ENCODE measurements at places on chromosomes 7 and 10. TPM values are rescaled to one million over a fixed set of nuclear protein-coding genes. Genes with fewer than 3 reads are reported as not detected.

Gene TAS2R5
- total RNA-seq, result 5.1 TPM

Gene CAPZA2
- total RNA-seq, result 106 TPM

Gene NME8
- total RNA-seq, result 0.14 TPM

Gene GIMAP5
- total RNA-seq, result not detected

- DNase-seq, result no peak
Measured at GRCh38 chr7:25913598-25914224, 238.3 kb upstream of the NFE2L3 start.

DNA sequence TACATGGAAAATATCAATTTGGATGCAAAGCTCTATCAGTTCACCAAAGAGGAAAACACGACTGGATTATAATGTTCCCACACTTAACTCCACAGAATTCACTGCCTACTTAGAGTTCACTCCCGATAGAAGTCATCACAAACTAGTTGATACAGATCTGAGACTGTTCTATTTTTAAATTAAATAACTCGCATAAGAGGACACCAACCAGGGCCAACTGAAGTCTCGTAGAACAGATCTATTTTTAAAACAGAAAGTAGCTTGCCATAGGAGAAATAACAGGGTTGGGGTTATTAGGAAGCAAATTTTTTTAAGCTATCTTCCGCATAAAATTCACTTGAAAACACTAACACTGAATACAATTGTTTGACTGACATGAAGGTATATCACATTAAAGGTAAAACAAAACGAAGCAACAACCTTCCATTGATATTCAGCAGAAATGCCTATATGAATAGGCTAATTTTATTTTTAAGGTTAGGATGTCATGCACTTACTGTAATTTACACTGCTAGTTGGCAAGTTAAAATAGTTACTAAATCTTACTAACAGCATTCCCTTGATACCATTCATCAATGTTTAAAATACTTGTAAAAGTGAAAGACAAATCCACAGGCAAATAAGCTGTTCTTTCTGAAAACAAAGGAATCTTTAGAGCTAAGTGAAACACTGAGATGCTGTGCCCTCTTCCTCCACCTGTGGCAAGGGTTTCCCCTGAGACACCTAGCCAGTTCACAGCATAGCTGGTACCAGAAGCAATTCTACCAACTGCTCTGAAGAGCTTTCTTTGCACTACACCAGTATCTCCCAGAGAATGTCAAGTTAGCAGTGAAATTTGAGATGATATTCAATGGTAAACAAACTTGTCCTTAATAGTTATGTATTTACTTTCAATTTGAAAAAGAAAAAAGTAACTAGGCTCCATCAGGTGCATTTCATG, 186.7 kb upstream of the ANK3 start:
- peak; percentile 23 for DNase-seq

DNA sequence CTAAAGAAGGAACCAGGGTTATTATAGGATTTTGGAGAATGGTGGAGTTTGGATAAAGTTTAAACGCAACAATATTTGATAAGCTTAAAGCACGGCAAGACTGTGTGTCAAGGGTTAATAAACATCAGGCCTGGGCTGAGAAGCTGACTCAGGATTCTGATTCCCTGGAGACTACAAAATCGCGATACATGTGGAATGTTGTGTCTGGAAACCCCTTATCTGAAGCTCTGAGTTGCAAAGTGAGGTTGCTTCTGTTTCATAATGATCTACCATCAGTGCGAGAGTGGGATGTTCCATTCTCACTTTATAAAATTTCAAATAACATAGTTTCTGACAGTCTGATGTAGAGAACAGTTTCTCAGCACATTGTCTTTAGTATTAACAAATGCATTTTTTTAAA, 7.8 kb downstream of the C1GALT1 start:
- no peak for DNase-seq

Gene ZNF282
- total RNA-seq, result 34.3 TPM

Gene ALOX5
- total RNA-seq, result 5.7 TPM

DNA sequence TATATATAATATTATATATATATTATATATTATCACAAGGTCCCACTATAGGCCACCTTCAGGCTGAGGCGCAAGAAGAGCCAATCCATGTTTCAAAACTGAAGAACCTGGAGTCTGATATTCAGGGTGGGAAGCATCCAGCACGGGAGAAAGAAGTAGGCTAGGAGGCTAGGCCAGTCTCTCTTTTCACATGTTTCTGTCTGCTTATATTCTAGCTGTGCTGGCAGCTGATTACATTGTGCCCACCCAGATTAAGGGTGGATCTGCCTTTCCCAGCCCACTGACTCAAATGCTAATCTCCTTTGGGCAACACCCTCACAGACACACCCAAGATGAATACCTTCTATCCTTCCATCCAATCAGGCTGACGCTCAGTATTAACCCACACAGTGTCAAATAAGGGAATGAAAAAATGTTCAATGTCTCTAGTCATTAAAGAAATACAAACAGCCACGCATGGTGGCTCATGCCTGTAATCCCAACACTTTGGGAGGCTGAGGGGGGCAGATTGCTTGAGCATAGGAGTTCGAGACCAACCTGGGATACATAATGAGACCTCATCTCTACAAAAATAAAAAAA, 135.4 kb upstream of the PCBD1 start:
- no peak for DNase-seq

GRCh38 chr7:146948703-146949102, 832.1 kb downstream of the CNTNAP2 start:
- no peak for DNase-seq

Gene POM121C
- 44.0 TPM for total RNA-seq

Gene PFKP
- 120 TPM for total RNA-seq

Gene GARIN1A
- not detected for total RNA-seq

GRCh38 chr10:50417486-50417885, 166.2 kb upstream of the ASAH2 start:
- peak; percentile 18 for DNase-seq

Gene PNLIPRP1
- total RNA-seq, result not detected

- no peak for DNase-seq
Measured at GRCh38 chr7:28222636-28223035, 42.0 kb upstream of the JAZF1 start.

GRCh38 chr10:101356132-101356531, 2.2 kb downstream of the BTRC start:
- no peak for DNase-seq

Measured in GM23338 (cell line).